ENCODE measurements at places on chromosomes 13 and 19.

DNA sequence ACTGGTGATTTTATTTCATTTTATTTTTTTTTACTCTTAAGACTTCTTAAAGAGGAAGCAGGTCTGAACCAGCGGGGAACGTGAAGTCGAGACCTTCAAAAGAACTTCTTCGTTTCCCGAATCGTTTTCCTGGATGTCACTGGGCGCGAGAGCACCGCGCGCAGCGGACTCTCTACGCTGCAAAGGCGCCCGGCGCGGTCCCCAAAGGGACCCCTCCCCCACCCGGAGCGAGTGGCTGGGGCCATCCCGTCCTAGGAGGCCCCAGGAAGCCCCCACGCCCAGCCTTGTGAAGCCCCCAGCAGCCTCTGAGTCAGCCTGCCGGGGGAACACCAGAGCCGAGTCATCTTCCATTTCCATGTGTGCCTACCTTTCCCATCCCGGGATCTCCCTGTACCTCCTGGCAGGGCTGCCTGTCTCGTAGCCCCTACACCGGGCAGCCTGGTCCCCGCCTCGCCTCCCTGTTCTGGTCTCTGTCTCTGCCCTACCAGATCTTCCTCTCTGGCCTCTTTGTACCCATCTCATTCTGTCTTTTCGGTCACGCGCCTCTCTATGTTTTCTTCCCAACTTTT is 608 bp downstream of the CD70 start:
- DNase-seq: no peak

DNA sequence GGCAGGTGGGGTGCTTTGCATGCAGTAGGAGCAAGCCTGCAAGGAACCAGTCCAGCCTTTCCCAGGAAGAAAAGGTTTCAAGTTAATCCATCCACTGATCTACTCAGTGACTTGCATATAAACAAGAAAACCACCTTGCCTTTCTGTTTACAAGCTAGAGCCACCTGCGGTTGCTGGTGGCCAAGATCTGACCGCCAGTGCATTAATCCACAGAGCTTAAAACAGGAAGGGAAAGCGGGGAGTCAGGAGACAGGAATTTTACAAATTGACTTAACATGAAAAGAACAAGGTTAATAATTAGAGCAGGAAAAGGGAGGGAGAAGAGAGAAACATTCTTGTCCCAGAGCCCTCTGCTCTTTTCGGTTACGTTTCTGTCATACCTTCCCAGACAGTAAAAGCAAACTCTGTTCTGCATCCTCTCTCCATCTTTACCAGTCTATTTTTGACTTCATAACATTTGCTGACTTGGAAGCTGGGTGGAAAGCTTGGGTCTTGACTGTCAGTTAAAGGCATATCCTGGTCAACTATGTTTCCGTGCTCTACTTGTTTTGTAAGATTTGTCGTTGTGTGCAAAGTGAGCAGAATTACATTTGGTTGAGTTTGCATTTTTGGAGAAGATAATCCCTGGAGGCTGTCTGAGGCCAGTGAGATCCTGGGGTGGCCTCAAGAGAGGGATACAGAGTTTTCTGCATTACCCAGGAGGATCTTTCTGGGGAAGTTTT is 760.6 kb downstream of the EFNB2 start:
- DNase-seq: no peak

DNA sequence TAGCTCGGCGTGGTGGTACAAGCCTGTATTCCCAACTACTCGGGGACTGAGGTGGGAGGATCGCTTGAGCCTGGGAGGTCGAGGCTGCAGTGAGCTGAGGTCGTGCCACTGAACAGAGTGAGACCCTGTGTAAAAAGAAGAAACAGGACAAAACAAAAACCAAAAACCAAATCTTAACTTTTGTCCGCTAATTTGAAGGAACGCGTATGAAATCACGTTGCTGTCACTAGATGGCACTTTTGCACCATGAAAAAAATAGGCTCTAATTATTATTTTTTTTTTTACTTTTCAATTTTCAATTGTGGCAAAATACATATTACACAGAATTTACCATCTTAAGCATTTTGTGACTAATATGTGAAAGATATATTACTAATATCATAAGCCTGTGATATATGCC is 17.6 kb upstream of the ZNF835 start:
- no peak for DNase-seq

- DNase-seq: no peak
These were observed 222.5 kb downstream of the OXGR1 start for GRCh38 chr13:96771486-96772367.

Data from breast epithelium (tissue), 4 donors.